Mesothelial cell of epicardium (in vitro differentiated cells): ENCODE measurements at places on chromosomes 11 and 22.

DNA sequence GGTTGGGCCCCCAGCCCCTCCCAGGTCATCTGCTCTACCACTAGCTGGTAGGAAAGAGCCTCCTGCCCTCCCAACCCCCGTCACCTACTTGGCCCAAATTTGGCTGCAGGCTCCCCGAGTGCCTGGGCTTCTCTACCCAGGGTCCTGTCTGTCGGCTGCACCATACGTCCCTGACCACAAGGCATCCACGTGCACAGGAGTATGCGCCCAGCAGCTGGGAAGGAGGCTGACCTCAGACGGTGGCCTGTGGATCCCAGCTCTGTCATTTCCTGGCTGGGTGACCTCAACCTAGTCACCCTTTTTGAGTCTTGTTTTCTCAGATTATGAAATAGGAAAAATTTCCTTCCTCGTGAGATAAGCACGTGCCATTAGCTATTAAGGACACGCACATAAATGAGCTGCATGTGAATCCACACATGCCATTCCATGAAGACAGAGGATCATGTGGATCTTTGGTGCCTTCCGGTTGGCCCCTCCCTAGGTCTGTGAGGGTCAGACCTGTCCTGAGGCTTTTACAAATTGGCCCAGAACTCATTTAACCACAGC is 13.7 kb downstream of the CYB561A3 start:
- no peak for DNase-seq

DNA sequence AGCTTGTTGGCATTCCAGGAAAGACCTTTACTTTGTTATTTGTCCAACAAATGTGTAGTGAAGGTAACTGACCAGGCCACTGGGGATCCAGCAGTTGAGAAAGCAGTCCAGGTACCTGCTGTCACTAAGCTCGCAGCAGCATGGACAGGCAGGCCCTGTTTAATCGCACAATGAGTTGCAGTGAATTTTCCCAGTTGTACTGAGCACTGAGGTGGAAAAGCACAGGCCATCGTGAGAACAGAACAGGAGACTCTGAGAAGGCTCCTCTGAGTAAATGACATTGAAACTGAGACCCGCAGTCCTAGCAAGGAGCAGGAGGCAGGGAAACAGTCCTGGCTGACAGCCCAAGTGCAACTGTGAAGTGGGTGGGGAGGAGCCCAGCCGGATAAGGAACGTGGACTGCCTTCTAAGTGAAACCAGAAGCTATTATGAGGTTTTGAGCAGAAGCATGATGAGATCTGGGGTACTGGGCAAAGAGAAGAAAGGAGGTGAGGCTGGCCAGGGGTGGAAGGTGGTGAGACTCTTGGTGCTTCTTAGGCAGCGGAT is 39.8 kb upstream of the CDON start:
- DNase-seq = no peak

DNA sequence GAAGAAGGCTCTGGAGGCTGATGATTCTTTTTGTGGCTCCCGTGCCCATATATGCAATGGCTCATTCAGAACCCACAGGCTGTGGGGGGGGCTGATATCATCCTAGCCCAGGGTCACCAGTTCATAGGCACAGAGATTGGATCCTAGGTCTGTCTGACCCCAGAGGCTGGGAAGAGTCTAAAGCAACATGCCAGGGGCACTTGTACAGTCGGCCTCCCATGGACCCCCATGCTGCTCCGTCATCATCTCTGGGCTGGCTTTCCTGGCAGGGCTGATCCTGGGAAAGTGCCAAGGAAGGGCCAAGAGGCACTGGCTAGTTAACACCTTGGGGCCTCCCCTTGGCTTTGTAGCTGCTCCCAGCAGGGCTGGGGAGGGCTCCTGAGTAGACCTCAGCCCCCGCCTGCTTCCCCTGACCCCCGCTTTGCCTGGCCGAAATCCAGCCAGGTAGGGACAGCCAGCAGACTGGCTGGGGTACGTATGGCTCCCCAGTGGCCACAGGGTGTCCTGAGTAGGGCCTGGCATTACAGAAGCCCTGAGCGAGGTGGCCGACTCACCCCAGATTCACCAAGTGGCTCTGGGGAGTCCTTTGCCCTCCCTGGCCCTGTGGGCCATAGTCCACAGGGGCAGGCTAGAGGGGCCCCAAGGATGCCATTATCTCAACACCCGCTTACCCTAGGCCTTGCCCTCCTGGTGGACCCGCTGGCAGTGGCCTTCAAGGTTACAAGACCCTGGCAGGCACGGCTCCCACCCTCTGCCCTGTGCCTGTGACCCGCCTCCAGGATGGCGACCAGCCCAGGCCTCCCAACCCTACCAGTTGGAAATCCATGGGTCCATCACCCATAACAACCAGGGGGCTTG is 22.5 kb downstream of the FADS3 start:
- DNase-seq = no peak

- DNase-seq = no peak
Observed at GRCh38 chr11:120391292-120391691, 55.1 kb downstream of the ARHGEF12 start.

DNA sequence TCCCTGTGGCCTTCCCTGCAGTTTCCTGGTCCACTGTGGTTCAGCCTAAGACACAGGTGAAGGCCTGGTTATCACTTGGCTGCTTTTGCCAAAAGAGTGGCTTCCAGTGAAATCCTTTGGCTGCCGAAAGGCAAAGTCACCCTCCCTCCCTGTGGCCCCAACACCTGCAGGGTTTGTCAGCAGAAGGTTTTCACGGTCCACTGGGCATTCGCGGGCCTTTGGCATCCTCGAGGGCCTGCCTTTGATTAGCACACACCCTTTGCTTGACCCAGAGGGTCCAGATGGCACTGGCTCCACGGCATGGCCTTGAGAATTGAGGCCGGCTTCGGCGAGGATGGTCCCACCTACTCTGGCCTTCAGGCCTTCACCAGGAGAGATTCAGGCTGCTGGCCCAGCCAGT is 35.3 kb downstream of the RTN4R start:
- no peak for DNase-seq

GRCh38 chr22:38314051-38314932 is 2.9 kb downstream of the CSNK1E start:
- DNase-seq = no peak

DNA sequence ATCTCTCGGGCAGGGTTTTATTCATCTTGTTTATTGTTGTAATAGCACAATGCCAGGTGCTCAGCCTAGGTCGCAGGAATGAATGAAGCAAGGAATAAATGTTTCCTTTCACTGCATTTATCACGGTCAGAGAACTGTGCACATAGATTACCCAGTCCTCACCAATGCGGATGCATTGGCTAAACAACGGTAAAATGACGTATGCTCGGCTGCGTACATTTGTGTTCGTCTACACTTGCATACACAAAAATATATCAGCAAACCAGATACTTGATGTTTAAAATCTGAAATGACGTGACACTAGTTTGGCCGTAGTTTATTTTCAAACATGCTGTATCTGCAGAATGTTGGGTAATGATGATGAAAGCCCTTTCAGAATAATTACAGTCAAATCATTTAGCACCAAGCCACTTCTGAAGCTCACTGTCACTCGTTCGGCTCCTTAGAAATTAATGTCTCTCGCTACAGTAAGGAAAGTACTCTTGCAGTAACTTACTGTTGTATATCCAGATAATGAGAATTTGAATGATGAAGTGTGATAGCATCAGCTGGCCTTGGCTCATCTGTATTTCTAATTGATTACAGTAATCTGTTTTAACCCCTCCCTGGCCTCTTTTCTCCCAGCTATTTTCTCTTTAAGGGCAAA is 268.9 kb downstream of the LRRC4C start:
- no peak for DNase-seq

GRCh38 chr11:65355776-65356393 is 1.3 kb downstream of the TIGD3 start:
- no peak for DNase-seq

GRCh38 chr22:21009638-21010425 is 5.1 kb upstream of the P2RX6 start:
- no peak for DNase-seq

DNA sequence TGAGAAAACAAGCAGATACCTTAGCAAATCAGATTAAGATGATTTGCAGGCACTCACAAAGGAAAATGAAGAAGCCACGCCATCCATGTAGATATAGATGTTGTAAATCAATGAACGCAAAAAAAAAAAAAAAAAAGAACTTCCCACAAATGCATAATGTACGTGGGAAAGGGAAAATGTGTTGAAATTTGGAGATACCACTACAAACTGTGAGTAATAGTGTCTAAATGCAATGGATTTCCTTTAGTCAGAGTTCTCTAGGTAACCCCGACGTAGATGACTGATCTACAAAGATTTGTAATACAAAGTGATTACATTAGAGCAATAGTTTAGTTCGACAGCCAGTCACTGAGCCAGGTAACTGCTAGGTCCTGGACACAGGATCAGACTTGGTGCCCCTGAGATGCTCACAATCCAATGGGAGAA is 783 bp upstream of the ANKRD54 start:
- no peak for DNase-seq

- no peak for DNase-seq
Observed at GRCh38 chr11:68044898-68045351, 6.1 kb downstream of the TCIRG1 start.

- DNase-seq = no peak
Observed at GRCh38 chr11:96271777-96272176, 71.2 kb downstream of the MAML2 start.

DNA sequence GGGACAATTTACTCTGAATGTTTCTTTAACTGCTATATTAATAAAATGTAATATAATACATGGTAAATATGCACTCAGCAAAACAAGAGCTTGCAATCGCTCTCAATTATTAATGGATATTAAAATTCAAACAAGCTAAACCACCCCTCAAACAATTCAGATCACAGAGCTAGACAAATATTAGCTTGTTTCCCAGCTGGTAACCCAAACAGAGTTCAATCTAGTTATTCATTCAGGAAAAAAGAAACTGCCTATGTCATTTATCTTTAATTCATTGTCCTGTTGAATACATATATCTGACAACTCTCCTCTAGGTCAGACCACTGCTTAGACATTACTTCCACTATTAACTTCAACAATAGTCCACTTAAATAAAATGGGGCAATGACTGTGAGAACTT is 78.7 kb downstream of the SERGEF start:
- DNase-seq = no peak

DNA sequence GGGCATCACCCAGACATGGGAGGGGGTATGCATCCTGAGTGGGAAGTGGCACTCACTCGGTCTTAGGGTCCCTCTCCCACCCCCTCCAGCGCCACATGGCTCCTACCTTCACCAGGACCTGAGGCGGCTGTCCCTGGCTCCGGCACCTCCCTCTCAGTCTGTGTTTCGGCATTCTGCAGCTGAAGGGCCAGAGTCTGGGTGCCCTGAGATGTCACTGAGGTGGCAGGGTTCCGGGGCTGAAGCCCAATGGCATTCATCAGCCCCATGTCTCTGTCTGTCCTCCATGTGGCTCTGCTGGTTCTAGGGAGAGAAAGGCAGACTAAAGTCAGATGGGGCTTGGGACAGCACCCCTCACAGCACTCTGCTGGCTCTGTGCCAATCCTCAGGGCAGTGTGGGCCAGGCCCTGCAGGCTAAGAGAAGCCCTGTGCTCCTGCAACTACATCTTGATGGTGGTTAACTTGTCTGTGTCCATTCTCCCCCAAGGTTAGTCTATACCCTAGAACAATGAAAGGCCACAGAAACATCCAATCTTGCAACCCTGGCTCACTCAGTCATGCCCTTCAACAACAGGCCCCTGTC is 16.9 kb upstream of the CHRM4 start:
- DNase-seq = no peak

DNA sequence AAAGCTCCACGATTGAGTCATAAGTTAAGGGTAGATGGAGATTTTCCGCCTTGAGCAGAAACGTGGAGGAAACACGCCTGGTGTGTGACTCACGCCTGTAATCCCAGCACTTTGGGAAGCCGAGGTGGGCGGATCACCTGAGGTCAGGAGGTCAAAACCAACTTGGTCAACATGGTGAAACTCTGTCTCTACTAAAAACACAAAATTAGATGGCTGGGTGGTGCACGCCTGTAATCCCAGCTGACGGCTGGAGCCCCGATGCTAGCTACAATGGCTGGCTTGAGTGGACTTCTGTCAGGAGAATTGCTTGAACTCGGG is 17.3 kb upstream of the DGCR8 start:
- DNase-seq = no peak

- no peak for DNase-seq
Observed at GRCh38 chr11:63672156-63672463, 934 bp upstream of the ATL3 start.

- DNase-seq = no peak
Observed at GRCh38 chr11:10551290-10551592, 10.3 kb upstream of the RNF141 start.

DNA sequence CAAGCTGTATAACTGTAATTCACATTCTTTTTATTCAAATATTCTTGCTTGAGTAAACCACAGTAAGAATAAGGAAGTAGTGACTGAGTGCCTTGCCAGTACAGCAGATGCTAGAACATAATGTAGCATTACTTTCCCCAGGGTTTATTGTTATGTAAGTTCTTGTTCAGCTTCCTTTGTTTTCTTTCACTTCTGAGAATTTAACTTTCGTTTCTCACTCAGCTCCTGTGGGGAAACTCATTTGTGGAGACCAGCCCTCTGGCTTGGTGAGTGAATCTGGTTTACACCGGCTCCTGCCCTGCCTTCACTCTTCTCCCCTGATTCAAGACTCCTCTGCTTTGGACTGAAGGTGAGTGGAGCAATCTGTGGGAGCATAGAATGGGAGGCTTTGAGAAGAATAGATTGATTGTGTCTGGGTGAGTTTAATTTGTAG is at the start of gene TRIM22:
TRIM22 (plus strand) TSS at position 240 of the 433 bp plus-strand sequence. CDS start 6,443 bp downstream, outside the sequence.
- no peak for DNase-seq

GRCh38 chr11:123072332-123072761 is 10.4 kb upstream of the HSPA8 start:
- no peak for DNase-seq

DNA sequence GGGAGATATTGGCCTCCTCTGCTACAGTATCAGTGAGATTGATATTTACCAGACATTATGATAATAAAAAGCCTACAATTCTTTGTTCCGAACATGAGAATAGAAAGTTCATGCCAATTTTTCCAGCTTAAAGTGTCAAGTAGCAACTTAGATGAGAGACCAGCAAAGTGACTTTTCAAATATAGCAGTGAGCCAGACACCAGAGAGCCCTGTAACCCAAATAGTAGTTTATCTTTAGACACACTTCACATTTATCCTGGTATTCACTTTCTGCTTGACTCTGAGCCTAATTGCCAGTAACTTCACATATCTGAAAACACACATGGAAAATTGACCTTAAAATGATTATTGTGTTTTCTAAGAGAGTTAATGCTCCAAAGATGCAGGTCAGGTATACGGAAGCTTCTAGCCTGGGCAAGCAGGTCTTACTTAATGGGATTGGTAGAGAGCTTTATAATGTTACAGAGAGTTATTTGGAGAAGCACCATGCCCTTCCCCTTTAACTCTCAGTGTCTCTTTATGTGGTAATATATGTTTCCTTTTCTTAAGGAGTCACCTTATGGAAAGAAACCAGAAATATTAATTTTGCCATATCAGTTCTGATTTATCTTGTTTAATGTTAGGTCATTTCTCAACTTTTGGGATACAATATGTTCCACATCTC is 852.3 kb upstream of the CHORDC1 start:
- no peak for DNase-seq

- DNase-seq = no peak
Observed at GRCh38 chr11:2409611-2410468, 9.3 kb downstream of the TSSC4 start.

GRCh38 chr11:35239471-35240075 is 100.6 kb downstream of the CD44 start:
- DNase-seq = no peak
